ENCODE measurements at places on chromosomes 6 and 20.

DNA sequence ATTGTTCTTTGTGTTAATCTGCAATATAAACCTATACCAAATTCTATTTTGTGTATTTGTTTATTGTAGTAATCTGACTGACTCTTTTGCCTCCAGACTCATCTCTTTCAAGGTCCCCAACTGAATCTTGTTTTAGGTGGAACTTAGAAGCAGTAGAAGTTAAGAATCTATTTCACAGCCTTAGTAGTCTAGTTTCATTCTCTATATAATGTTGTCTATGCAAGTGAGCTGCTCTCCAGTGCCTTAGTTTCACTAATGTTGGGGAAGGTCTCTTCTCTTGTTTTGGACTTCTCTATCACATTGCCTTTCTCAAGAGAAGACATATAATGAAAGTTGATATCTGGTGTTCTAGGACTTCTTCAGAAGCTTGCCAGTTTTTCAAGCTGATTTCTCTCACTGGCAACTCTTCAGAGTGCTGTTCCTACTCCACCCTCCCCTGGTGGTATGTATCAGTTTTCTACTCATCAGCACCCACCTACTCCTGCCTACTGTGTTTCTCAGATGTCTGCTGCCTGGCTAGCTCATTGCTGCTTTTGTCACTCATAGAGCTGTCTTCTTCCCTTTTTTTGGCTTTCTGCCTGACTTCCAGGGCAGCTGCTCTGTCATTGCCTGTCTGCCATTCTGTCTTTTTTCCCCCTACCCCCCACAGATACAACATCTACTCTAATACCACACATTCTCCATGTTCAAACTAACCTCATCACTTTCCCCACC, 82.1 kb downstream of the PTPRA start:
- no peak for DNase-seq

DNA sequence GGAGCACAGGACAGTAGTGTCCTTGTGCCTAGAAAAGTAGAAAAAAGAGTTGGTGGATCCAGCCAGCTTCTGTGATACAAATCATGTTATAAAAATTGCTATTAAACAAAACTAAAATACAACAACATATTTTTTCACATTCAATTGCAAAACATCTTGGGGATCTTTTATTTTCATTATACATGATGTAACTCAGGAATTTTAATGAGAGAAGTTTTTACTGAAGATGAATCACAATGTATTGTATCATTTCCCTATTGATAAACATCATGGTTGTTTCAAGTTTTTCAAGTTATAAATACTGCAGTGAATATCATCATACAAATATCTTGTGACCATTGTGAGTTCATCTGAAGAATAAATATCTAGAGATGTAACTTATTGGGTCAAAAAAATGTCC, 608.0 kb downstream of the PHF3 start:
- no peak for DNase-seq

GRCh38 chr6:139398658-139399057, 24.2 kb upstream of the CITED2 start:
- no peak for DNase-seq

GRCh38 chr20:5923493-5923892, 26.8 kb downstream of the TRMT6 start:
- DNase-seq = no peak

Measured in activated naive CD4-positive, alpha-beta T cell (primary cell).